ENCODE measurements at places on chromosomes 2 and 18.
A peak's percentile ranks its signal among the peaks of the same experiment; 100 is the strongest.

DNA sequence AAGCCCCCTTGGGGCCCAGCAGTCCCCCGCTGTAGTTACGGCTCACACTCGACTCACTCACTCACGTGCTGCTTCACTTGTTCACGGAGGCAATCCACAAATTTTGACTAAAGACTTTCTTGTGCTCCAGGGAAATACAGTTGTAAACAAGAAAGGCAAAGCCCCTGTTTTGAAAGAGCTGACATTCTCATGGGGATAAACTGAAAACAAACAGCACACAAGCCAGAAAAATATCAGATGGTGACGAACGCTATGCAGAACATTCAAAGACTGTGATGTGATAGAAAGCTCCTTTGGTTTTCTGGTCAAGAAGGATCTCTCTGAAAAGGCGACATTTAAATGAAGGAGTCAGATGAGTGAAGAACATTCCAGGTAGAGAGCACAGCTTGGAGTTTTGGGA lies 385.3 kb upstream of the SMIM21 start:
- DNase-seq: no peak

DNA sequence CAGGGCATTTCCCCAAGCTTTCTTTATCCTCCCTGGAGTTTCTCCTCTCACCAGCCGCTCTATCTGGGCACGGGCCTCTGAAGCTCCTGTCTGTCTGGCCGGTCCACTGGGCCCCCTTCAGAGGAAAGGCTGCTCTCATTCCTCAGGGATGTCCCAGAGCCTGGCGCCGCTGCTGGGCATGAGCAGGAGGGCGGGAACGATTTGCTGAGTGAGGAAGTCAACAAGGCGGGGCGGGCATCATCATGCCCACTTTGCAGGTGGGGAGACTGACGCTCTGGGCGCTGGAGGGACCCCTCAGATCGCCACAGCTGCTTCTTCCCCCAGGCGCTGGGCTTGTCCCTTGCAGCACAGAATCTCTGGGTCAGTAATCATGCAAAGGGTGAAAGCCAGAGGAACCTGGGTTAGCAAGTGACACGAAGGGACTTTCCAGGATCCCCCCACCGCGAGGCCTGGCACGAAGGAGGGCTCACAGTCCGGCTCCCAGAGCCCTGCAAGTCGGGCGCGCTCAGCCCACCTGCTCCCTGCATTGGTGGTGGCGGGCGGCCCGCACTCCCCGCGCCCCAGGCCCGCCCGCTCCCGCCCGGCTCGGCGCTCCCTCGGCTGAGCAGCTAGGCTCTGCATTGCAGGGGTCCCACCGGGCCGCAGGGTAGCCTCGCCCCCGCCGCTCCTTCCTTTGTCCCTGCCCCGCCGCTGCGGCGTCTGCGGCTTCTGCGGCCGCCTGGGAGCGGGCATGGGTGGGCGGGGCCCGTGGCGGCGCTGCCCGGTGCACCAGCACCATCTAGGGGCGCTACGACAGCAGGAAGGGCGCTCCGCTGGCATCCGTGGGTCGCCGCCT lies 157.8 kb downstream of the CYRIA start:
- no peak for DNase-seq

GRCh38 chr2:96531366-96531765 lies 5.2 kb upstream of the ARID5A start:
- no peak for DNase-seq

DNA sequence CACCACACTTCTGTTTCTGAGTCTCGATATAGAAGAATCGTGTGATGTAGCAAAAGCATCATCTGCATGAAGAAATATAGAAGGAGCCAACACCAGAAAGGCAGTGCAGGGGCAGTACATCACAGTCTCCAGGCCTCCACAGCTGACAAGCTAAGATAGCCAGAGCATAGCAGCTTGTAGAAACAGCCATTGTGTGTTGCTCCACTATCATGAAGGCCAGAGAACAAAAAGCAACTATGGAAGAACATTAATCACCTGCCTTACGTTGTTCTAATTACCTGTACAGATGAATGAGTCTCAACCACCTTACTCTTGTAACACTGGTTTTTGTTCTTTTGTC lies 129.0 kb downstream of the RND3 start:
- DNase-seq: no peak

DNA sequence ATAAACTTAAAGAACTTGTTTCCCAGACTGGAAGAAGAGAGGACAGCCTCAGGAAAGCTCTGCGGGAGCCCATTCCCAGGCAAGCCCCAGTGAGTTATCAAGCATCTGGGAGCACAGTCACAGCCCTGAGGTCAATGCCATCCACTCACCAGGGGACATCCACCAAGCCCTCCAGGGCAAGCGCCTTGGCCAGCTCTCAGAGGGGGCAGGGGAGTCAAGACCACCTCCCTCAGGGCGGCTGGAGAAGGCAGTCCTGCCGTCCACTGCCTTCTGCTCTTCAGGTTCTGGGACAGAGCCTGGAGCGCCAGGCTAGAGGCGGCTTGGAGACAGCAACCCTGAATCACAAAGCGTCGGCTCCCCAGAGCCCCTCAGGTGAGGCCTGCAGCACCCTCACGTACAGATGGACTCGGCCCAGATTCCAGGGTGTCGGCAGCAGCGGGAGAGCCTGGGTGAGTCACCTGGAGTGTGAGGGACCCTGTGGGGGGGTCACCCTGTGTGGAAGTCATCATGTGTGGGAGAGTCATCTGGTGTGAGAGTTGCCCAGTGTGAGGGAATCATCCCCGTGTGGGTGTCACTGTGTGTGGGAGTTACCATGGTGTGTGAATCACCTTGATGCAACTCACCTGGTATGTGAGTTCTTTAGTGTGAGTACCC lies 100.9 kb upstream of the TEX51 start:
- no peak for DNase-seq

DNA sequence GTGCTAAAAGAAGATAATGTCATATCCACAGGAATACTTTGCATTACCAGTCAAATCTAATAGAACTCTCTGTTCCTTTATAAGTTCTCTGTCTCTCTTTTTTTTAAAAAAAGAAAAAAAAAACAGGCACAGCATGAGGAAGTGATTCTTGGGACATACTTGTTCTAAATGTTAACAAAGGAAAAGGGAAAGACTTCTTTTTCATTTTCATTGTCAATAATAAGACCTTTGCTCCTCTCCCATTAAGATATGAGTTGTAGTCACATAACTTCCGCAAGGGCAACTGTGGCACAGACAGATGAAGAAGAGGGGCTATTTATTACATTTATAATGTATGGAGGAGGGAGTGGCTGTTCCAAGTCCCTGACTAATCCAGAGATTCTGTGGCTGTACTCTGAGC lies 4.7 kb downstream of the CD302 start:
- no peak for DNase-seq

- DNase-seq: no peak
Measured at GRCh38 chr18:77102259-77103040, 30.1 kb downstream of the MBP start.

DNA sequence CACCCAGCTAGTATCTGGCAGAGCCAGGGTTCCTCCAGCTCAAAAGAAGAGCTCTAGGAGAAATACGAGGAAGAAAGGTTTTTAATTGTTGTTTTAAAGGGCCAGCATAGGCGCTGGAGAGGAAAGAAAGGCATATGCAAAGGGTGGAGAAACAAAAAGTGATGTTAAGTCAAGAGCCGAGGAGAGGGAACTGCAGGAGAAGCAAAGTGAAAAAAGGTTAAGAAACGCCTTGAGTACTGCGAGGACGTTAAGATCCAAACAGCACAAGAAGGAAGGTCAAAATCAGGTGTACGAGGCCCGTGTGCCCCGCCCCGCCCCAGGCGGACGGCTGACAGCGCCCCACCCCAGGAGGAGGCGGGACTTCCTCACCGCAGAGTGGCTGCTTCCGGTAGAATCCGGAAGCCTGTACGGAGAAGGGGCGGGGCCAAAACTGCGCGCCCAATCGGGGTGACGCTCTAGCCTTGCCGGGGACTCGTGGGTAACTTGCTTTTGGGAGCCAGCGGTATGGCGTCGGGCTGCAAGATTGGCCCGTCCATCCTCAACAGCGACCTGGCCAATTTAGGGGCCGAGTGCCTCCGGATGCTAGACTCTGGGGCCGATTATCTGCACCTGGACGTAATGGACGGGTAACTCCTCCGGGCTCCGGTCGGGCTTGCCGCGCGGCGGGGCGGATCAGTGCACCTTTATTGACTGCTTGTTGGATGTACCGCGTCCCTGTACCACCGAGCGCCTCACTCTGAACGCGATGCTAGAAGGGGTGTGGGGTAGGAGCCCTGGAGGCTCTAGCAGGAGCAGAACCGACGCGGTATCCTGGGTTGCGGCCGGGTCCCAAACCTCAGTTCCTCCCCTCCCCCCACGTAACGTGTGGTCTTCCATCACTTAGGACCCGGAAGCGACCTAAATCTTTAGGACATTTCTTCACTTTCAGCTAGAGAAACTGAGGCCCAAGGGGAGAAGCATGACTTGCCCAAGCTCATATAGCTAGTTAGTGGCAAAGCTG lies at the start of gene RPE:
Gene RPE, plus strand, starts transcription at position 481 of the 1,000 bp plus-strand sequence. Its CDS starts 24 bp downstream, at position 505.
- DNase-seq: peak; percentile 95

- DNase-seq: no peak
Measured at GRCh38 chr2:191515551-191515950, 162.4 kb upstream of the NABP1 start.

DNA sequence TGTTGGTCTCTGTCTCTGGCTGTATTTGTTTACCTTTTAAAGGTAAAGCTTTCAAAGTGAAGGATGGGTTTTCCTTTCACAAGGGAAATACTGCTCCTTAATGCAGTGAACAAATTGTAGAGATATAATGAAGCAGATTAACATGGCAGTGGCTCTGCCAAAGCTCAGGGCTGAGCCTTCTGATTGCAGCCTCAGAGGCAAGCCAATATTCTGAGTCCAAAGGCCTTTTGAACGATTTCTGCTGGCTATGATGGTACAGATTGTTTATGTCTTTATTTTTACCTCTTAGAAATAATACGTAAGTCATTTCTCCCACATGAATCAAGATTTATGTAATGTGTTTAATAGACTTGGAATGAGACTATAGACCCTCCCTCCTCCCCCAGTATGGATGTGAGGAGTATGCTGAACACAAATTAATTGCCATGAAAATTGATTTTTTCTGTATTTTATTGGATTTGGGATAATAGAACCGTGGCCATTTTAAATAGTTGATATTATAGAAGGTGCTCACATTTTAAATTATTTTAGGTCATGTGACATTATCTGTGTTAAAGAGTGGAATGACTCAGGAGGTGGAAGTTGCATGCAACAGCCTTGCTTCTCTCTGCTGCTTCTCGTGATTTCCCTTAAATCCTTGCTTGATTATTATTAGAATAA lies 772 bp downstream of the SCN2A start:
- DNase-seq: no peak

- no peak for DNase-seq
Measured at GRCh38 chr2:229856413-229856812, 65.4 kb downstream of the TRIP12 start.

DNA sequence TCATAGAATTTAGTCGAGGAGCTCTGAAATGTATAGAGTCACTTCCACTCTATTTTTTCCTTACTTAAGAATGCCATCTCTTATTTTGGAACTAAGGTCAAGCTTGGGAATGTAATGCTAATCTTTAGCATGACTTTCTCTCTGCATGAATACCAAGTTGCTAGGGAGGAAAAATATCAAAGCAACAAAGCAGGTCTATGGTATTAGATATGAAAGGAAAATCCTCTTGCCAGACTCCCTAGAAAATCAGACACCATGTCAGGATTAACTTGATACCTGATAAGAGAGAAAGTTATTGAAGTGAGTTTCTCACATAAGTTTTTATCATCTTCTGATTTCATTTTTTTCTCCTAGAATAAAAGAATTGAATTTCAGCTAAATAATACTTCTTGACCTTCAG lies 341.7 kb upstream of the ZNF804A start:
- no peak for DNase-seq

- DNase-seq: no peak
Measured at GRCh38 chr2:229622495-229623355, 91.6 kb downstream of the DNER start.

- DNase-seq: no peak
Measured at GRCh38 chr2:27781496-27781895, 10.0 kb downstream of the MRPL33 start.

GRCh38 chr2:129905664-129906081 lies 73.8 kb upstream of the RAB6C start:
- no peak for DNase-seq

DNA sequence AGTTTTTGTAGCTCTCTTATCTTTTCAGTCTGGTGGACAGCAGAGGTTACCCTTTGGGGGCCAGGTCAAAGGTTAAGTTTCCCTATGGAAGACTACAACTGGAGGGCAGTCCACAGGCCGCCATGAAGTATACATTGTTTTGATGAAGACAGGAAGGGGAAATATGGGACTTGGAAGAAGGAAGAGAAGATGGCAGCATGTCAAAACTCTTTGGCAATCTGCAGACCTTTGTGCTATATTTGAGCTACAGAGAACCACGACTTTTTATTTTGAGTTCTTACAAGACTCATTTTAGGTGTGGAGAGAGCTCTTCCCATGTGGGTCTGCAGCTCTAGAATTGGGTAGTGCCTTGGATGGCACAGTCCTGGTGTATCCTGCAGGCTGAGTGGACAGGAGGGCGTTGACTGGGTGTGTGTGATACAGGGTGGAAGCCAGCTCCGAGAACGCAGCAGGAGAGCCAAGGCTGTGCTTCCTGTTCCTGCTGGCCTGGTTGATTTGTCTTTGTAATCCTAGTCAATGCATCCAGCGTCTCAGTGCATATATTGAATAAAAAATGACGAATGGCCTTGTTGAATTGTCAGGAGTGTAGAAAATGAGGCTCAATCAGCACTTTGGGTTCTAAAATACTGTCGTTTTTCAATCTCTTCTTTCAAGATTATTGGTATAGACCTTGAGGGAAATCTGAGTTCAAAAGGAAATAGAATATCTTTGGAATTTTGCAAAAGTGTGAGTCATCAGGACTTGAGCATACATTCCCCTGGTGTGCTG lies 11.5 kb downstream of the ITGA6 start:
- DNase-seq: no peak

DNA sequence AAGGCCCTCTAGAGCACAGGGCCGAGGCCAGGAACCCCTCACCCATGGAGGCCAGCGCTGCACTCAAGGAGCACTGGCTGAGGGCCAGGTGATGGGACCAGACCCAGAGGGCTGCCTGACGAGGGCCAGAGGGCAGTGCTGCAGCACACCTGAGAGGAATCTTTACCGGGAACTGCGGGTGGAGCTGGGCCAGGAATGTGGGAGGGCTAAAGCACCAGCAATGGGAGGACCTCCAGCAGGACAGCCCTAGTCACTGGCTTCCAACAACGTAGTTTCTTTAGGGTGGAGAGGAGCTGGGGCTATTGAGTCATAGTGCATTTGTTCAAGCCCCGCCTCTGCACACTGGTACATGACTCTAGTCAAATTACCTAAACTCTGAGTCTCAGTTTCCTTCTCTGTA lies 143.4 kb downstream of the TMEM17 start:
- DNase-seq: no peak

DNA sequence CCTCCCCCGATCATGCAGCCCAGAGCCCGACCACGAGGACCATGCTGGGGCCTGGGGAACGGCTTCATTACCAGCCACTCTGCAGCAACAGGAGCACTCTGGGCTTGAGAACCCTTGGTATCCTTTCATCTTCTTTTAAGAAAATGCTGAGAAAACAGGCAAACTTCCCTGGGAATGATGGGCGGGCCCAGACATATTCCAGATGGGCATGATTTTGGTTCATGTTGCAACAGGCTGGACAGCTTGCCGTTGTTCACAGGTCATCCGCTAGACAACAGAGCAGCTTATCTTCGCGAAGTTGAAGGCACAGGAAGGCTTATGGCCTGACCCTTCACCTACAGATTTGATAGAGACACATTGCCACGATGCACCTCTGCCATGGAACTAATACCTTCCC lies 121.0 kb downstream of the KLHL29 start:
- no peak for DNase-seq

GRCh38 chr2:219571311-219572236 lies at the start of gene OBSL1:
Gene OBSL1, minus strand, starts transcription at chr2:219571539. Its CDS starts 307 bp downstream, at chr2:219571232.
- peak; percentile 25 for DNase-seq

- DNase-seq: peak; percentile 67
Measured at GRCh38 chr2:18520451-18521425, 39.7 kb downstream of the RDH14 start.

- DNase-seq: no peak
Measured at GRCh38 chr18:45467293-45467692, 148.0 kb upstream of the SLC14A2 start.
